NCI-H774 (cell line): ENCODE measurements at places on chromosomes 1 and 21.

- DNase-seq, result no peak
Measured at GRCh38 chr1:89930579-89930978, 64.3 kb upstream of the ZNF326 start.

- no peak for DNase-seq
Measured at GRCh38 chr1:27594564-27595510, 9.1 kb downstream of the AHDC1 start.

DNA sequence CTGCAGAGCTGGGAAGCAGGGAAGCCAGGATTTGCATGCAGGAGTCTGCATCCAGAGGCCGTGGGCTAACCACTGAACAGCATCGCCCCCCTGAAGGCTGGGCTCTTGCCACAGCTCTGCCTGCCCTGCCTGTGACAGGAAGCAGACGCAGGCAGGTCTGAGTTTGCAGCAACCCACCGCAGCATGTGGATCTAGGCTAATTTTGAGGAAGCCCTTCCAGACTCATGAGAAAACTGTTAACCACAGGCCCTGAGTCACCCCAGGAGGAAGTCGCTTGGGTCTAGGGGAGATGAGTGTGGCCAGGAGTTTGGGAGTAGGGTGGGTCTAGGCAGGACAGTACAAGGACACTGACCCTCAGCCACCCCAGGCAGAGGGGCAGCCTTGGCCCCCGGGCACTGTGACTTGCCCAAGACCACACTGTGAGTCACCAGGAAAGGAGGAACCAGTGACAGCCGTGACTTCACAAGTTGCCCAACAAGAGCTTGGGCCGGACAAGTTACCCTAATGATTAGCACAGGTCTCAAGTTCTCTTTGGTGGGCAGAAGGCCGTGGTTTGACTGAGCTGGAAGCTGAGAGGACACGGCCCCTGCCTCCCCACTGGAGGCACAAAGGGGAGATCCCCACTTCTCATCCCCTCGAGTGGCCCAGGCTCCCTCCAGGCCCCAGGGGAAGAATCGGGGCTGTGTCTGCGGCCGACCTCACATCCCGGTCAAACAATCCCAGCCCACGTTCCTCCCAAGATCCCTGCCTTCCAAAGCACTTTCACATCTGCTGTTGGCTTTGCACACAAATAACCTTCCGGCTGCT is 826 bp downstream of the LAPTM5 start:
- DNase-seq, result no peak

GRCh38 chr1:60896701-60897363 is 185.5 kb upstream of the NFIA start:
- DNase-seq, result no peak

- no peak for DNase-seq
Measured at GRCh38 chr1:54221113-54221834, 21.3 kb downstream of the MRPL37 start.

DNA sequence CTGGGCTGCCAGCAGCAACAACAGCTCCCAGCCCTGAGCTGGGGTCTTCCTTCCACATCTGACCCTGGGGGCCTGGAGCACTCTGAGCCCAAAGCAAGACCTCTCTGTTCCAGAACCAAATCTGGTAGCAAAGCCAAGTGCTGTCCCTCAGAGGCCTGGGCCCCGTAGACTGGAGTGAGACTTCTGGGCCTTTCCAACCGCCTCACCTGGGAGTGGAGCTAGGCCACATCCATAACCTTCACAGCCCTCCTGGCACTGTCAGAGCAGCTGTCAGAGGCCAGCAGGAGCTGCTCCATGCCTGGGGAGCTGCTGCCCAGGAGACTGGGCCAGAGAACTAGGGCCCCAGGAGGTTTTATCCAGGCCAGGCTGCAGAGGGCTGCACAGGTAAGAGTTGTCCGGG is 15.4 kb upstream of the SLC5A9 start:
- no peak for DNase-seq

- DNase-seq, result peak; percentile 62
Measured at GRCh38 chr1:165109013-165109412, 247.5 kb downstream of the LMX1A start.

DNA sequence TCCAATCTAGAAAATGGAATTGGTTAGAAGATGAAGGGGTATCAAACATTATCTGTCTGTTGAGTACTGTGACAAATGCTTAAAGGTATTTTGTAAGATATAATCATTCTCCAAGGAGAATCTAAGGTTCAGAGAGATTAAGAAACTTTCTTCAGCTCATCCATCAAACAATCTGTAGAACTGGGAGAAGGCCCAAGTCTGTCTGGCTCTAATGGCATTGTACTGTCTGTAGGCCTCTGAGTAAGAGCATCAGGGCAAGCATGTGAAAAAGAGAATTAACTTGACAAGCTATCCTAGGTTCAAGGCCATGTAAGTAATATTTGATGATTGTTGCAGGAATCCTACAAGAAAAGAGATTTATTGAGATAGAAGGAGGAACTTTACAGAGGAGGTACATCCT is 5.3 kb upstream of the FGGY start:
- DNase-seq, result no peak

DNA sequence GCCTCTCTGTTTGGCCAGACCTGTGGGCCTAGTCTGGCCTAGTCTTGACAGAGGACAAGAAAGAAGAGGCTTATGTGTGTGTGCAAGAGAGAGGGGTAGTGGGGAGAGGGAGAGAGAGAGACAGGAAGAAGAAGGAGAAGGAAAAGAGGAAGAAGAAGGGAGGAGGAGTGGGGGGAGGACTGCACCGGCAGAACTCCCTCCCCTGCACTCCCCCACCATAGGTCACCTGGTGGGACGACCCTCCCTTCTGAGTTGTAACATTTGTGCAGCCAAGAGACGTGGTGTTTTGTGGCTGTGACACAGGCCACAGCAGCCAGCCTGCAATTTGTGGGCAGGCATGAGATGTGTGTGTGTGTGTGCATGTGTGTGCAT is 4.3 kb downstream of the INAVA start:
- no peak for DNase-seq

- no peak for DNase-seq
Measured at GRCh38 chr1:6300342-6301048, 39.6 kb upstream of the GPR153 start.

DNA sequence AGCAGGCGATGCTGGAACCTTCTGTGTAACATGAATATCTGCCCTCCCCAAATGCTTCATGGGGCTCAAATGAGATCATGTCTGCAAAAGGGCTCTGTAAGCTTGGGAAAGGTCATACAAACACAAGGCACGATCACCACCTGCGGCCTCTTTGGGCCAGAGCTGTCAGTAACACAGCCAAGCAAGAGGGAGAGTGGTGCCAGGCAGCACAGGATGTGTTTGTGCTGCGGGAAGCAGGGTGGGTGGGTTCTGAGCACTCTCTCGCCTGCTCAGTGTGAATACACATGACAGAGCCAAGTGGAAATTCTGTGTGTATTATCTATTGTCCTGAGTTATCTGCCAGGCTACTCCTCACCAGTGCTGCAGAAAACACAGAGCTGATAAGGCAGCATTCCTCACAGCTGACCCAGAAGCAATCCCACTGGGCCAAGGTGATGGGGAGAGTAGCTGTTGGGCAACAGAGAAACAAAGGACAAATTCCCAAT is 101.2 kb downstream of the LAMC2 start:
- no peak for DNase-seq

DNA sequence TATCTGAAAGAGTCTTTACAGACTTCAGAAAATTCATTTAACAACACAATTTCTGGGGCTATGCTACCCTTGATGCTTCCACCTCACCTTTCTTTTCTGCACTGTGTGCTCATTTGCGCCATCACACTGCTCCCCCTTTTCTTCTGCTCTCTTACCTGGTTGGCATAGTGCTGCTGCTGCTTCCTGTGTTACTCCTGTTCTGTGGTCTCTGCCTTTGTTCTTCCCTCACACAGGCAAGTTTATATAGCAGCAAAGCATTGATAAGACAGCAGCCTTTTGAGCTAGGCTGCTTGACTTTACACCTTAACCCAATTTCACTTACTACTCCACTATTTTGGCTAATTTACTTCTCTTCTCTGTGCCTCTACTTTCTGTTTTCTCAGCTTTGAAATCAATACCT is 18.3 kb downstream of the SGIP1 start:
- DNase-seq, result no peak

GRCh38 chr1:11611638-11612327 is 42.4 kb downstream of the FBXO2 start:
- no peak for DNase-seq

- DNase-seq, result no peak
Measured at GRCh38 chr1:96073100-96073499, 648.5 kb upstream of the PTBP2 start.

- no peak for DNase-seq
Measured at GRCh38 chr1:208581209-208581608, 337.0 kb upstream of the PLXNA2 start.

- no peak for DNase-seq
Measured at GRCh38 chr1:62107923-62108322, 86.7 kb upstream of the L1TD1 start.

DNA sequence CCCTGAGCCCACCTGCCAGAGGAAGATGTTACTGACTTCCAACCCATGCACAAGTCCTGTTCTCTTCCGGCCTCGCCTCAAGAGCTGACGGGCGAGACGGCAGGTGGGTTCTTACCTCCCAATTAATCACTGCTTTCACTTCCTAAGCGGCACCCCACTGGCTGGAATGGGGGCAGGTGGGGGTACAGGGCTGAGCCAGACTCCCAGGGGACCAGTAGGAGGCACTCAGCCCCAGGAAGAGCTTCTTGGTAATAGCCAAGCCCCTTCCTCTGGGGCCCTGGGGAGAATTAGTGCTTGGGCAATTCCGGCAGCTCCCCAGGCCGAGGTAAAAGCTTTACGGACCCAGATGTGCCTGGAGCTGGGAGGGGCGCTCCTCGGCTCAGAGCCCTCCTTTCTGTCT is 9.7 kb downstream of the CNTN2 start:
- DNase-seq, result no peak

DNA sequence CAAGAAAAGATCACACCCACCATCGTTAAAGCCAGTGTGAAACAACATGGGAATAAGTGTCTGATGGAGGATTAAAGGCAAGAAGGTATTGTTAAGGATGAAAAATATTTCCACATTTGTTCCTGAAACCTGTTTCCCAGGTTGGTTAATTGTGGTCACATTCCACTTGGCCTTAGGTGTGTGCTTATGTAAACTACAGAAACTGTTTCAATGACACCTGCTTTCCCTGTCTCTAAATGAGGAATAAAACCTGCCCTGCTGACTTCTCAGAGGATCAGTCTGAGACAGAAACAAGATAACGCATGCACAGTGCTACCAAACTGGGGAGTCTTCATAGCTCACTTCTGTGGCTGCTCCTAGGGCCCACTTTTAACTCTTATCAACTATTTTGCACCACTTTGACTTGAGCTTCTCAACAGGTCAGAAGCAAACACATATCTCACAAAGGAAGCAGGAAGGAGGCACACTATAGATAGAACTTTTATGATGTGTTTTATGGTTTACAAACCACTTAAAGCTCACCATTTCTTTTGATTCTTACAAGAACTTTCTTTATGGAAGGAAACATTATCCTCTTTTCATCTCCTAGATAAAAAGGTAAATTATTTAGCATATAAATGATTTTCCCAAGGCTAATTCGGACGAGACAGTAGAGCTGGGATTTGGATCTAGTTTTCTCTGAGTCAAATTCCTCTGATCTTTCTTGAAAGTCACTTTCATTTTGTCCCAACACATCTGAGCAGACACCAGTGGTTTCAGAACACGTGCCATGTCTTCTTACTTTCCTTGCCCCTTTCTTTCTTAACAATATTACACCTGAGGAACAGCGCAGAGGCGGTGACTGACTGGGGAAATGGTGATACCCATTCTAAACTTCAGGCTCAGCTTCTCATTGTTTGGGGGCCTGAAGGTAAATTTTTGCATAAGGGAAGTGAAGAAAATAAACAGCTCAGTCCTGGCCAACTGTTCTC is 33.4 kb downstream of the CYP2J2 start:
- DNase-seq, result peak; percentile 42

DNA sequence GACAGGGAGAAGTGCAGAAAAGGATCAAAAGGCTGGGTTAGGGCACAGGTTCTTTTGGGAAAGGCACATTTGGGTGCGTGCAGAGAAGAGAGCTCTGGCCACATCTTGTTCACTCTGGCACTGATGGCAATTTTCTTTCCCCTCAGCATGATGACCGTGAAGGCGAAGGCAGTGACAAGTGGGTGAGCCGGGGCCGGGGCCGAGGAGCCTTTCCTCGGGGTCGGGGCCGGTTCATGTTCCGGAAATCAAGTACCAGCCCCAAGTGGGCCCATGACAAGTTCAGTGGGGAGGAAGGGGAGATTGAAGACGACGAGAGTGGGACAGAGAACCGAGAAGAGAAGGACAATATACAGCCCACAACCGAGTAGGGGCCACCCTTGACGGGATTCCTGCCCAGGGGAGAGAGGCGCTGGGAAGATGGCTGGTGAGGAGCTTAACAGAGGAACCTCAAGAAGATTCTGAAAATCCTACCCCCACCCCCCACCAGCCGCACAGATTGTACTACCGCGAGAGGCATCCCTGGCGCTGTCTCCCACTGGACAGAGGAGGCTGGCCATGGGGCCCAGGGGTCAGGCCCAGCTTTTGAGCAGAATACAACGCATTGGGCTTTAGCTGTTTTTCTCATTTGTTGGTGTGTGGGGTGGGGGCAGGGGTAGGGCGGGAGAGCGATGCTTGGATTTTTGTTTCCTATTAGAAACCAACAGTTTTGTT is 2.4 kb upstream of the SH3D21 start:
- no peak for DNase-seq

DNA sequence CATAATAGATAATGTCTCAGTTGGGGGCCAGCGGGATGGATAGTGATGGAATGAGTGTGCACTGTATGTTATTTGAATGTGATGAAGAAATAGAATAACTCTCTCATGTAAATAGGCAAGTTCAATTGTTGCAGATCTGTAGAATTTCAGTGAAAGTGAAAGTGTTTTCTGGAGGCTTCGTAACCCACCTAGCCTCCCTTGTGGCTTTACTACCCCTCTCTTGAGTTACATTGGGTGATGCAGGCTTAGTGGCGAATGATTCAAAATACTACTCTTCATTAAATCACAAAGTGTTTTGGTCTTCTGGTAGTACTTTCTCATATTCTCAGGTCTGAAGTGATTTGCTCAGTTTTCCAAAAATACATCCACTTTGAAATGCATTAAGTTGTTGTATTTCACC is 411.9 kb downstream of the ZP4 start:
- DNase-seq, result no peak
